Right kidney (tissue), 9 donors: ENCODE measurements at places on chromosomes 11 and 22.

GRCh38 chr11:108069947-108070346 lies 51.4 kb upstream of the ACAT1 start:
- DNase-seq = no peak

DNA sequence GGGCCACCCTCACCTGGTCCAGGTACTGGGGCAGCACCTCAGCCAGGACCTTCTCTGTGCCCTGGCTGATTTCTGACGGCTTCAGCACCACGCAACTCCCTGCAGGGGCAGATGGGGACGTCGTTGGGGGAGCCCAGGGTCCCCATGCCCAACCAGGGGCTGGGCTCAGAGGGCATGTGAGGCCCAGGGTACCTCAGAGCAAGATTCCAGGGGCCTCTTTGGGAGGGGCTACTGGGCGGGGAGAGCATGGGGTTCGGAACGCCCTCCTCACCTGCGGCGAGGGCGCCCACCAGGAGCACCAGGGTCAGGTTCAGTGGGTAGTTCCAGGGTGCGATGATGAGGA lies 8.1 kb downstream of the ALDH3B2 start:
- no peak for DNase-seq

DNA sequence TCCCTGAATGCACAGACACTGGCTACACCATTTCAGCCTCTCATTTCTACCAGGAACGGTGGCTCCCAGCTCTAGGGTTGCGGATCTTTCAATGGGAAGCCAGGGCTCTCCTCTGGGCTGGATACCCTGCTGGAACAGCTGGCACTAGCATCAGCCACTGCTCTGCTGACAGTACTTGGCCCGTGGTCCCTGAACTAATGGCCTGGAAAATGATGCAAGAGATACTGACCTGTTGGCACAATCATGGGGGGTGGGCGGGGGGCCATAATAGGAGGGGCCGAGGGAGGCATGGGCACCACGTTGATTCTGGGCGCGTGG lies 10.7 kb upstream of the TBC1D10A start:
- DNase-seq = no peak

DNA sequence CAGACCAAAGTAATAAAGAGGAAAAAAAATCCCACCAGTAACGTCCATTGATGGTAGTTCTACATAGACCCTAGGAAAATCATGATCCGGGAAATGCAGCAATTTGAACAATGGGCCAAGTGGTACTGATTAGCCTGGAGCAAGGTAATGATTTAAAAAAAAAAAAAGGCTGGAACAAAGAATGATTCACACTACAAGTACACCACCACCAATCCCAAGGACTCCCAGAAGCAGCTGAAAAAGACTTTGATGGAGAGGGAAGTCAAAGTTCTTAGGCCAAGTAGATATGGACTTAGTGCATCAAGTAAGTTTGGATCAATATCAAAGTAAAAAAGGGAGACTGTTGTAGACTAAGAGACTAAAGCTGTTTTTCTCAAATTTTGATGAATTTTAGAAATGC lies 11.8 kb downstream of the KCTD14 start:
- no peak for DNase-seq

DNA sequence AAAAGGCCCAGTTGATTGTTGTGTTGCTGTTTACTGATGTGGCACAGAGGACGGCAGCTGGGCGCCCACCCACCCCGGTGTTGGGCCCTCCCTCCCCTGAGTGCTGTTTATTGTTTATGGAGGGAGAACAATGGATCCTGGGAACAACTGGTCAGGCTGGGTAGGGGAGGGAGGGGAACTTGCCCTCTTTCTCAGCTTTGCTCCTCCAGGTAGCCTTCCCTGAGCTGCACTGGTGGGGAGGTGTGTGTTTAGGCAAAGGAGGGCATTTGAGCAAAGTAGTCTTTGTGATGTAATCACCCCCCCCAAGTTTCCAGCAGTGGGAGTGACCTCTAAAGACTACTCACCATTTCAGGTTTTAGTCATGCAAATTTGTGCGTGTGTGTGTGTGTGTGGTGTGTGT lies 1035.3 kb downstream of the NTM start:
- no peak for DNase-seq

GRCh38 chr11:1521382-1522080 lies 35.0 kb upstream of the MOB2 start:
- no peak for DNase-seq

DNA sequence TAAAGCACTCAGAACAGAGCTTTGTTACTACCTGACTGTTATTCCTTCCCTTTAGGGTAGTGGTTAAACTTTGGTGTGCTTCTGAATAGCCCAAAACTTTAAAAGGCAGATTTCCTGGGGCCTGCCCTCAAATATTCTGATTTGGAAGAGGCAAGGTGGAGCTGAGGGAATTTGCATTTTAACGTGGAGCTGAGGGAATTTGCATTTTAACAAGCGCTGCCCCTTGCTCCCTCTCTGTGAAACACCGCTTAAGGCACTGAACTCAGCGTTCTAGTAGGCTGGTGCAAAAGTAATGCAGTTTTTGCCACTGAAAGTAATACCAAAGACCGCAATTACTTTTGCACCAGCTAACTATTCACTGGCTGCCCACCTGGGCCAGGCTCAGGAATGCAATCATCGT lies 35.0 kb downstream of the TPST2 start:
- DNase-seq = no peak

DNA sequence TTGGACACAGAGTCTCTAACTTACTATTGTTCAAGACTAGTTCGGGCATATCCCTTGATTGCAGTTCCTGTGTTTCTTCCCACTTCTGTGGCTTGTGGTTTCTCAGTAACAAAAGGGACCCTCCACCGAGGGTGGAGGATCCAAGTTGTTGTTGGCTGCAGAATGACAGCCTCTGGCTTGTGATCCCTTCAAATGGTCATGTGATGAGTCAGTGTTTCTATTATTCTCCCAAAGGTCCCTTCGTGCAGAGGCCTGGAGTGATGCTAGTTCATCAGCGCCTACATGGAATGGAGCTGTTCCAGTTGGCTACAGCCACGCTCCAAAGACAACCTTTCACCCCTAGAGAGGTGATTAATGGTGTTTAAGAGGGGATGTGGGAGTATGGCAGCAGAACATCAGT lies 2.6 kb upstream of the VWCE start:
- DNase-seq = no peak

DNA sequence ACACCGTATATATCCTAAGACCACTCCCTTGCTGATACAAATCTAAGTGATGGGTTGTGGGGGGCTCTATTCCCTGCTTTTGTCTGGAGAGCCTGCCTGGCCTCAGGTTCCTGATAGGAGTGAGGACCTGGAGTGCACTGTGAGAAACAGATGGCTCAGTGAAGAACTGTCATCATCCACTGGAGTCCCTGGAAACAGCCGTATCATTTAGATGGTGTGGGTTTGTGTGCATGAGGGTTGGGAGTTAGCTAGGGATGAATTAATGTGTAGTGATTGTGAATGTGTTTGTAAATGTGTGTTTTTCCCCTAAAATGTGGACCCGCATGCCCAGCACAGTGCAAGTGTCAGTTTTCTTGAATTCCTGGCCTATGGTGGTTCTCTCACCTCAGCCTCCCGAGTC lies 111.6 kb downstream of the CRYBB2 start:
- DNase-seq = no peak

DNA sequence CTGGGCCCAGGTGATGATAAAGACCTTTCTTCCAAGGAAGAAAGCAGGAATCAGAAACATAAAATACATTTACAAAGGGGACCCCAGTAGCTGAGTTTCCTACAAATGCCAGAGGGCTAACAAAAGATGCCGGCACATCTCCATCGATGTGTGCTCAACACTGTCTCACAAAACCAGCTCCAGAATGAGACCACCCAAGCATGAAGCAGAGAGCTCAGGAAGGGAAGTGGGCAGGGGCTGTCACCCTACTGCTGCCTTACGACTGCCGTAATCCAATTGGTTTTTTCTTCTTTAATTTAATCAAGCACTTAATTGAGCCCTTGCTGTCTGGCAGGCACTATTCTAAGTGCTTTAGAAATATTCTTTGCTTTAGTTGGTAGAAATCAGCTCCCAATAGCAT lies 26.1 kb downstream of the SMCO4 start:
- no peak for DNase-seq

- DNase-seq = no peak
These were observed 290.2 kb downstream of the ETS1 start for GRCh38 chr11:128297091-128297651.

GRCh38 chr11:69014084-69014851 lies 1.2 kb upstream of the MRGPRF start:
- DNase-seq = peak; percentile 70

DNA sequence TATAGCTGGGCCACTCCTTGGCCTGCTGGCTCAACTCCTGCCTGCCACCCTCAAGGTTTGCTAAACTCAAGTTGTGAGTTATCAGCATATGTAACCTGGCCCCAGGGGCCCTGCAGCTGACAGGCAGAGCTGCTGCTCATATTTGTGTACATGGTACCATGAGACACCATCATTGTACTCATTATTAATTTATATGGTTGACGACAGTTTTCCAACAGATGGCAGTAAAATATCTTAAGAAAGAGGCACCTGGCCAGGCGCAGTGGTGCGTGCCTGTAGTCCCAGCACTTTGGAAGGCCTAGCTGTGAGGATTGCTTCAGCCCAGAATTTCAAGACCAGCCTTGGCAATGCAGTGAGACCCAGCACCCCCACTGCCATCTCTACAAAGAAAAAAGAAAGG lies 11.4 kb upstream of the DENND5A start:
- DNase-seq = no peak

- no peak for DNase-seq
These were observed at the start of gene PATE3 for GRCh38 chr11:125787827-125788226. Gene PATE3 (plus strand): TSS chr11:125788127. CDS start chr11:125788152, 25 bp downstream.

DNA sequence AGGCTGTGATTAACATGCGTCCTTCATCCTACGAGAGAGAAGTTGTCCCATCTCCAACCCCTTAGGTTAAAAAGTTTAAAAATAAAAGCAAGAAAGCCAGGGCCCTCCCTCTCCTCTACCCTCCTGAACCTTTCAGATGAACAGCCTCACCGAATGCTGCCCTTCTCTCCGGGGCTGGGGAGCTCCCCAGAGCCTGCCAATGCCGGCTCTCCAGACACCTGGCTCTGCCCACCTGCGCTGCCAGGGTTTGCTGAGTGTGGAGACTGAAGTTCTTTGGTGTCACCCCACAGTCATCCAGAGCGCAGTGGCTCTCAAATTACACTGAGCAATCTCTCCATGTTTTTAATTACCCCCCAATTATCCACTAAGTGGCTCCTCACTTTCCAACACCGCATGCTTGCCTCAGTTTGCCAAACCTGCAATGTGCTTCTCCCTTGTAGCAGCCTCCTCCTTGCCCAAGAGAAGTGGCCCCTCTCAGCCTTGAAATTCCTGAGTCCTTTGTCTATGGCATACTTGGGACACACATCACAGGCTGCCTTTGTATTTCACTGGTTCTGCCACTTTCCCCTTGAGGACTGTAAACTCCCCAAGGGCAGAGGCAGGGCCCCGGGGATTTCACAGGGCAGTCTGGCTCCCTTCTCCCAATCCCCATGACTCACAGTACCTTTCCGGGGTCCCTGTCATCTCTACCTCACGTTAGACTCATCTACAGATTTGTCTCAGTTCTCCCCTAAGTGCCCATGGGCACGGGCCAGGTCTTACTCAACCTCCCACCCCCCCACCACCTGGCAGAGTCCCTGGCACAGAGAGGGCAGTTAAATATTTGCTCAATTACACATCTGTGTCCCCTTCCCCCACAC lies 2.0 kb downstream of the MYH9 start:
- peak; percentile 68 for DNase-seq

- DNase-seq = no peak
These were observed 139.7 kb downstream of the CNTN5 start for GRCh38 chr11:99160447-99160846.

GRCh38 chr11:98835335-98835734 lies 185.4 kb upstream of the CNTN5 start:
- DNase-seq = no peak

DNA sequence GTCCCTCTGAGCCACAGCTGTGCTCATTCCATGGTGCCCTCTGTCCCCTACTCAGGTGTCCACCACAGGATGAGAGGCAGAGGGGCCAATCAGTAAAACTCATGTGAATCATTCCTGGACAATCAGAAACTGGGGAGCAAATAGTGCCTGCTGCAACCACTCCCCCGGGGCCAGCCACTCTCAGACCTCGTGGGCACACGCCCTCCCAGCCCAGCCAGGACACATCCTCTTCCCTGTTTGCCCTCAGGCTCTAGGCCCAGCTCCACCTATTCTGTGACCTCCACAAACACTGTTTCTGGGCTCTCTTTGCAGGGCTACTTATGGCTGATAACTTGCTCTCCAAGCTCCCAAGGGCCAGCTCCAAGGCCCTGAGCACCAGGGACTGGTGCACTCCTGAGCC lies 14.0 kb upstream of the KCTD14 start:
- no peak for DNase-seq

GRCh38 chr22:29060251-29060869 lies 1.3 kb downstream of the C22orf31 start:
- DNase-seq = no peak

DNA sequence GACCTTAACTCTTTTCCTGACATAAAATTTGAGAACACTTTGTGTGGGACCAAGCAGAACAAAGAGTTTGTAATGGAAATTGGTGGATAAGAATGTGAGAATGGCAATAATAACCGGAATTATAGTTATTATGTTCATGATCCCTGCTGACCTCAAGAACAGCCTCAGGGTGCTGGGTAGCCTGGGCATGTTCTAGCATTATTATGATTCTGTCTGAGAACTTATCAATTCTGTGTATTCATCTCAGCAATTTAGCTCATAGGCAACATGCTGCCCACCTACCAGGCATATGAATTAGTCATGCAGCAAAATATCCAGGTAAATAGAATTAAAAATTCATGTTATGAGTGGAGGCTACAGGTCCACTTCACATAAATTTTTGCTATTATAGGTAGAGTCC lies 61.9 kb downstream of the CTSC start:
- DNase-seq = no peak

DNA sequence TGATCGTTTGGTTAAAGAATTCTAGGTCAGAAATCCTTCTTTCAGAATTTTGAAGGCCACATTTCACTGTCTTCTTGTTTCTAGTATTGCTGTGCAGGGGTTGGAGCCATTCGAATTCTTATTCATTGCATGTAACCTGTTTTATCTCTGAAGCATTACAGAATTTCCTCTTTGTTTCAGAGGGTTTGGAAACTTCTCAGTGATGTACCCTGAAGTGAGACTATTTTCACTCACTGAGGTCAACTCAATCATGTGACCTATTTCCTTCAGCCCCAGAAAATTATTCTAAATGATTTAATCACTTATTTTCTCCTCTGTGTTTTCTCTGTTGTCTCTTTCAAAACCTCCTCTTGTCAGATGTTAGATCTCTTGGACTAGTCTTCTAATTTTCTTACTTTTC lies 147.8 kb downstream of the ENTHD1 start:
- no peak for DNase-seq
